ENCODE measurements at places on chromosomes 4 and X.

DNA sequence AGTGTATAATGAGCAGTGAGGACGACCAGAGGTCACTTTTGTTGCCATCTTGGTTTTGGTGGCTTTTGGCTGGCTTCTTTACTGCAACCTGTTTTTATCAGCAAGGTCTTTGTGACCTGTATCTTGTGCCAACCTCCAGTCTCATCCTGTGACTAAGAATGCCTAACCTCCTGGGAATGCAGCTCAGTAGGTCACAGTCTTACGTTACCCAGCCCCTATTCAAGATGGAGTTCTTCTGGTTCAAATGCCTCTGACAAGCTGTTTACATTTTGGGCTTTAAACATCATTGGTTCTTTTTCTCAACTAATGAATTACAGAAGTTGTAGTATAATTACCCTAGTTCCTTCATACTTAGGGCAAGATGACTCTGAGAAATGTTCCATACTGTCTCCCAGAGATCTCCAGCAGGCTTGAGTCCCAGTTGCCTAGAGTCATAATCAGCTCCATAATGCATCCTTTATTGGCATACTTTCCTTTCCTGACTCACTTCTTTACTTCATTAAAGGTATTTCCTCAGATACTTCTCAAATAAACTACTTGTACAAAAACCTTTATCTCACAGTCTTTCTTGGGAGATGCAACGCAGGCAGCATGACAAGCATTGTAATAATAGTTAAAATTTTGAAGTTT is 136.5 kb downstream of the KDM6A start:
- no peak for DNase-seq

DNA sequence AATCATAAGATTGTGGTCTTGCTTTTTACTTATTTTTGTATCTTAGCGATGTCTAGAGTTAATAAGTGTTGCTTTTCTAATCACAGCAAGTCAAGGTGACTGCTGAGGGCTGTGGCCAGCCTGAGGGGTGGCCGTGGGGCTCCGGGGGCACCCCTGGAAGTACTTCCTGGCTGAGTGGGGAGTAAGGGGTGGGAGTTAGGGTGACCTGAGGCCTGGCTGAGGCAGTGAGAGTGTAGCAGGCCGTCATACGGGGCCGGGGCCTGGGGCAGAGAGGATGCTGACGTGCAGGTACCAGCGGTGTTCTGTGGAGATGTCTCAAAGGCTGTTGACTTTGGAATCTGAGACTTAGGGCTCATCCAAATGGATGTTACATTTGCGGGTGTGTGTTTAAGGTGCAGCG is 29.3 kb downstream of the PIGG start:
- no peak for DNase-seq

DNA sequence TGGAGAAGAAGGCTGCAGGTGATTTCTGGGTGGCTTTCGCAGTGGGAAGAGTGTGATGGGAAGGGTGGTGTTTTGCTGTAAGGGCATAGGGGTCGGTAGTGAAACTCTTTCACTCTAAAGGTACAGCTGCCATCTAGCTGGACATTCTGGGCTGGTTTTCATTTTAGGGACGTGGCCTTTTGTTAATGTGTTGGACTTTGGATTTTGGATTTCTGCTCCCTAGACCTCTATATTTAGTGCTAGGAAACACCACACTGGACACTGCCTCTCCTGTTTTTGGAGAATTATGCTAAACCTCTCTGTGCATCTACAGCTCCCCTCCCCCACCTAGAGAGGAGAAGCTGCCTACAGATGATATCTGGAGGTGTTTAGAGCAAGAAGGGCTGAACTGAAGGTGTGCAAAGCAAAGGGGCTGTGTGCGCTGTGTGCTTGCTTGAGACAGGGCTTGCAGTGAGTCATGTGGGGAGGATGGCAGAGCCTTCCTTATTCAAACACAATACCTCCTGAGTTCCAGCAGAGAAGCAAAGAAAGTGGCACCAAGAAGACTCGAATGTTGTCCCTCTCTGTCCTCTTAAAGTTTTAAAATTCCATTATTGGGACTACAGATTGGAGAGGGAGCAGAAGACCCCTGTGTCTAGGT is 47.9 kb downstream of the STARD8 start:
- DNase-seq: no peak

DNA sequence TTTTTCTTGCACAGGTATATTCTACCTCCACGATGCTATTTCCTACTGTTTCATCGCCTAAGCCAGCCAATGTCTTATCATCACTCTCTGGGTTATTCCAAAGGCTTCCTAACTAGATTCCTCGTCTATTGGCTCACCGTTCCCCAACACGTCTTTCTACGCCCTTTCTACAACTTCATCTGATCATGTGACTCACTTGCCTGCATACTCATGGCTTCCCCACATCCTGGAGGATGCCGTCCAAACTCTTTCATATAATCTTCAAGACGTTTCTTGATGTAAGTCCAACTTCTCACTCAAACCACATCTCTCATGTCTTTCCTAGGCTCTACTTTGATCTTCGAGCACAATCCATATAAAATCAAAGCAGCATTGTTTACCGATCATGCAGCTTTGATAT is 322.0 kb upstream of the PPARGC1A start:
- no peak for DNase-seq

DNA sequence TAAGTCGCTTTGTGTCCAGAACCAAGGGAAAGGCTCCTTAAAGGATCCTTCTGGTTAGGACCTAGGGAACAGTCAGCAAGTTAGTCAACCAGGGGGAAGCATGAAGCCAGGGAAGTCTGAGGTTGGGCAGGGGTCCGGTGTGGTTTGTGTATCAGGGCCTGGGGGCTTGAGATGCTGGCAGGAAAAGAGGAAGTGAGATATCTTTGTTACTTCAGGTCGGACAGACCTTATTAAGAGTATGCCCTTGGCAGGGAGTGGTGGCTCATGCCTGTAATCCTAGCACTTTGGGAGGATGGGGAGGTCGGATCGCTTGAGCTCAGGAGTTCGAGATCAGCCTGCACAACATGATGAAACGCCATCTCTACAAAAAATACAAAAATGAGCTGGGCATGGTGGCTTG is 52.3 kb upstream of the TRPC5OS start:
- DNase-seq: no peak

GRCh38 chr4:158079661-158080060 is 93.2 kb downstream of the GASK1B start:
- no peak for DNase-seq

GRCh38 chr4:190019023-190019858 is 7.8 kb downstream of the FRG2 start:
- DNase-seq: no peak

GRCh38 chr4:98275145-98275544 is 14.0 kb downstream of the RAP1GDS1 start:
- no peak for DNase-seq

GRCh38 chr4:32002037-32002747 is 1282.0 kb downstream of the PCDH7 start:
- DNase-seq: no peak

DNA sequence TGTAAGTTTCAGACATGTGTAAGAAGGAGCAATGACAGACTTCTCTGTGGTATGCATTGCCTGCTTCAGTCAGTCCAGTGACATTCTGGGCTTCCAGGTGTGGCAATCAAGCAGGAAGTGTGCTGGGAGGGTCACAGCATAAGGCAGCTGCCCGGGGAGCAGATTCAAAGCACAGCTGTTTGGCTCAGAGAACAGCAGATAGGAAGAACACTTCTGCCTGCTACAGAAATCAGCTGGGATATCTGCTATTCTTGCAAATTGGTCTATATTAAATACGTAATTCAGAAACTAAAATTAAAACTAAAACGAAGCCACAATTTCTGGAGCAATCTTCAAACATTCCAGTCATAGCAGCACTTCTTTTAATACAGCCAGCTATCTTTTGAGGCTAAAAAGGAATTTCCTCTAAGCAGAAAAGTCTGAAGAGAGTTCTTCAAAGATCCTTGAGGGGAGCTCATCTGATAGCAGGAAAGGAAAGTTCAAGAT is 47.5 kb upstream of the GALNT7 start:
- no peak for DNase-seq

DNA sequence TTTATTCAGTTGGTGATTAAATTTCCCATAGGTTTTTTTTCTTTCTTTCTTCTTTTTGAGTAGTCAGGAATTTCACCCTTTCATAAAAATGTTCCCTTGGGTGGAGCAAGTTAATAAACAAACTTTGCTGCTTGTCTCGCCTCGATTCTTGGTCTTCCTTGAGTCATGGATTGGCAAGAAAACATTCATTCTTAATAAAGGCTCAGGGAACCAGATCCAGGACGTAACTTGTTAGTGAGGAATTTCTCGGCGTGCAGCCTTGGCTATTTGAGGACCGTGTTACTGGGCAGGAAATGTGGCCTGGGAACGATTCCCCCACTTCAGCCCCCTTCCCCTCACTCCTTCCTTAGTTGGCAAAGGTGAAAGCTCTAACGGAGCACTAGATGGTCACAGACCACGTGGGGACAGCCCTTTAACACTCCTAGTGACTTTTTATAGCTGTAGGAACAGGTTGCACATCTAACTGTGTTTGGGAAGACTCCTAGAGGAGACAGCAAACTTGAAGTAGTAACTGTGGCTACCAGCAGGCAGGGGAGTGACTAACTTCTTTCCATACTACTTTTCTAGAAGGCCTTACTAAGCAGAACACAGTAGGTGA is 106.8 kb downstream of the UCHL1 start:
- DNase-seq: no peak

GRCh38 chr4:71110499-71110898 is 117.0 kb downstream of the DCK start:
- DNase-seq: no peak

DNA sequence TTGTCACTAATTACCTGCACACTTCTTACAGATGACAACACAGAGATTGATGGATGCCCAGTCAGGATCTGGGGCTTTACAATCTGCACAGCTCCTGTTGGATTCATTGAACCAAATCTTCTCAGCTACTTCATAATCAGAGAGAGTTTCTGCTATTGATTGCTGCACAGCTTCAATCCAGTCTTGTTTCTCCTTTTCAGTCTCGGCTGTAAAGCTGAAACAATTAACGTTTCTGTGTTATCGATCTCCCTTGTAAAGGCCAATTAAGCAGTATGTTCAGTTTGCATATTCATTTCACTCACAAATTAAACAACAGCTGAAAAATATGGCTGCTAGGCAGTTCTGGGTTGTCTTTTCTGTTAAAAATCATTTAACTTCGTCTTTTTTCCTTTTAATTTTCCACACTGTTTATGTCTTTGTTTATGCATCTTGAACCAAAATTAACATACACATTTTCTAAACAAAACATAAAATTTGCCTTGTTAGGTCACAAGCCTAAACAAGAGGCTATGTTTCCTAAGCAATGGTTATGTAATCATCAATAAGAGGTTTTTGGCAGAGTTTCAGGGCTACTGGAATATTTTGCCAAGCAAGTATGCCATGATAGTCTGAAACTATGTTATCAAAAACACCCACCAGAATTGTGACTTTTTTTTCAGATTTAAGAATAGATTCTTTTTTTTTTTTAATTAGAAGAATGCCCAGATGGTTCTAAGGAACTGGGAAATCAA is 79.2 kb downstream of the ARAP2 start:
- no peak for DNase-seq

DNA sequence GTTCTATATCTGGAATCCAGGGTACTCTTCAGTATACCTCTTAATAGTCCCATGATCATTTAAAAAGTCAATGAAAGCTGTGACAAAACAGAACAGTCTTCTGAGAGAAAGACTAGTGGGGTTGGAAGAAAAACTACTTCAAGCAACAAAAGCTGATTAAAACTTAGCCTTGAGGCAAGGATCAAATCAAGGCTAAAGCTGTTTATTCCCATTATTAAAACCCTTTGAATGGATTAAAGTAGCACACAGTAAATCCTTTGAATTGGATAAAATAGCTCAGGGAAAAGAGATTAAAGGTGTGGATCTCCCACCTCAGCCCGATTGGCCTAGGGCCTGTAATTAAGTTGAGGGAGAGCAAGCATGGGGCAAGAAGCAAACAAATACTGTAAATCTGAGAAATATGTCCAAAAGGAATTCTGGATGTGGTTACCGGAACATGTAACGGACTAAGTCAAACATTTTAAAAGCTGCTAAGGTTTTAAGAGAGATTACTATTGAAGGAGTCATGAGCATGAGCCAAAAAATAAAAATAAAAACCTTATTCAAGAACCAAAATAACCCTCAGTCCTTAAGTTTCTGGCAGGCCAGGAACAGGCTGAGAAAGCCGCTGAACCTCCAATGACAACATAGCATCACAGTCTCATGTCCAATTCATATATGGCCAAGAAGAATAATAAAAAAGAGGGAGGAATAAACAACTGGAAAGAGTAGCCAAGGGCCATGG is 257.3 kb upstream of the NEIL3 start:
- DNase-seq: no peak

DNA sequence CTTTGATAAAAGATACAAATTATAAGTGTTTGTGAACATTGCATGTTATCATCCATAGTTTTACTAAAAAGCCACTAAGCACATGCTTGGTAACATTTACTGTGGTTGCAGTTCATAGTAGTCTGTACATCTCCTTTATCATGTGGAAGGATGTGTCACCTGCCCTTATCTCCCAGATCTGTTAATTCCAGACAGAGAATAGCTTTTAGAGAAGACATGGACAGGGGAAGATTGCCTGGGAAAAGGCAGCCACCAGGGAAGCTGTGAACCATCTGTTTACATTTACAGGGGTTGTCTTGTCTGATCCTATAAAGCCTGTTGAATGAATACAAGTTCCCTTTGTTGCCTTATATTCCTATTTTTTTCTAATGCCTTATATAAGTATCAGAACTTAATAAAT is 396.0 kb downstream of the FAT4 start:
- no peak for DNase-seq

- DNase-seq: no peak
These were observed 14.4 kb downstream of the SHROOM4 start for GRCh38 chrX:50799531-50799961.

DNA sequence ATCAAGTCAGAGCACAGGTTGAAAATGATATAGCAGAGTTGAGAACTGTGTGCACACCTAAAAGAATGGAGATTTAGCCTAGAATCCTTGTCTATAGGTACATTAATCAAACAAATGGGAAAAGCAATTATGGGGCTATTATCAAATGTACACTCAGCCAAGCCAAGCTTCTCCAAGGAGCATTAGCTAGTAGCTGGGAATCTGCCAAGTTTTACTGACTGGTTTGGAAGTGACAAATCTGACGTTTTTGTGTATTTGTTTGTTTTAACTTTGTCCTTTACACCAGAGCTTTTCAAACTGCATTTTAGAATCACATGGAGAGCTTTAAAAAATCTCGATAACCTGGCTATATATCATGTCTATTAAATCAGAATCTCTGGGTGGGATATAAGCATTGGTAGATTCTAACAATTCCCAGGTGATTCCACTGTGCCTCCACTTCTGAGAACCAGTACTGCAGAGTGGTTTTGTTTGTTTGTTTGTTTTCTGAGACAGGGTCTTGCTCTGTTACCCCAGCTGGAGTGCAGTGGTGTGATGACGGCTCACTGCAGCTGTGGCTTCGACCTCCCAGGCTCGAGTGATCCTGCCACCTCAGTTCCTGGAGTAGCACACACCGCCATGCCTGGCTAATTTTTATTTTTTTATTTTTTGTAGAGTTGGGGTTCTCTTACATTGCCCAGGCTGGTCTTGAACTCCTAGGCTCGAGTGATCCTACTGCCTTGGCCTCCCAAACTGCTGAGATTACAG is 279.8 kb downstream of the UNC5C start:
- no peak for DNase-seq

- no peak for DNase-seq
These were observed 2547.7 kb downstream of the ARAP2 start for GRCh38 chr4:33696586-33696985.
